T-helper 2 cell (primary cell): ENCODE measurements at places on chromosomes 16 and 17.

DNA sequence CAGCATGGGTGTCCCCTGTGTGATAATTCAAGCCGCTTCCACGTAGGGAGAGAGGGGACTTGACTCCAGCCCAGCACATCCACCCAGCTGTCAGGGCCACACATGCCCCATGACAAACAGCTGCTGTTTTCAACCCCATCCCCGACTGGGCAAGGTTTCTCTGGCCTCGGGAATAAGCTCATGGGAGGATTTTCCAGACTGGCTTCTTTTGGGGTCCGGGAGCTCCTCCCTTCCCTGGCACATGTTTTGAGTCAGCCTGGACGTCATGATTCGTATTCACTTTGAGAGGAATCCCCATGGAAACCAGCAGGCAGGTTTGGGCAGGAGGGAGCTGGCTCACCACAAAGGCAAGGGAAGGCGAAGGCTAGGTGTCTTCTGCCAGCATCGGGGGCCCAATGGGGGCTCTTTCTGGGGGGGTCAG, 156.4 kb downstream of the CMIP start:
- DNase-seq, result no peak

- DNase-seq, result no peak
Observed at GRCh38 chr17:46910179-46910927, 12.6 kb upstream of the GOSR2 start.

DNA sequence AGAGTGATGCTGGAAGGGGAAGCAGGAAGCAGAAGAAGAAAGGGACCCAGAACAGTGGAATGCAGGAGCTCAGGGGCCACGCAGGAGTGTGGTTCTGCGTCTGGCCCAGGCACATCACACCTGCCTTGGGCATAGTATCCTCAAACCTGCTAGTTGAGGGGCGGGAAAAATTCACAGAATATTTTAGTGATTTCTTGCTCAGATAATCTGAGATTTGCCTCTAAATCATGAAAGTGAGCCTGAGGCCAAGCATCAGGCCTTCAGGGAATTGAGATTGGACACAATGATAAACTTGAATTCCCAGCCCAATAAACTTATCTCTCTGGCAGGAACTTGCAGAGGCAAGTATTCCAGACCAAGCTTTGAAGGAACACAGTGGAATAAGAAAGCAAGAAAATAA, 48.5 kb upstream of the CCL2 start:
- DNase-seq, result no peak

- DNase-seq, result no peak
Observed at GRCh38 chr17:79490530-79490929, 120.3 kb downstream of the RBFOX3 start.

DNA sequence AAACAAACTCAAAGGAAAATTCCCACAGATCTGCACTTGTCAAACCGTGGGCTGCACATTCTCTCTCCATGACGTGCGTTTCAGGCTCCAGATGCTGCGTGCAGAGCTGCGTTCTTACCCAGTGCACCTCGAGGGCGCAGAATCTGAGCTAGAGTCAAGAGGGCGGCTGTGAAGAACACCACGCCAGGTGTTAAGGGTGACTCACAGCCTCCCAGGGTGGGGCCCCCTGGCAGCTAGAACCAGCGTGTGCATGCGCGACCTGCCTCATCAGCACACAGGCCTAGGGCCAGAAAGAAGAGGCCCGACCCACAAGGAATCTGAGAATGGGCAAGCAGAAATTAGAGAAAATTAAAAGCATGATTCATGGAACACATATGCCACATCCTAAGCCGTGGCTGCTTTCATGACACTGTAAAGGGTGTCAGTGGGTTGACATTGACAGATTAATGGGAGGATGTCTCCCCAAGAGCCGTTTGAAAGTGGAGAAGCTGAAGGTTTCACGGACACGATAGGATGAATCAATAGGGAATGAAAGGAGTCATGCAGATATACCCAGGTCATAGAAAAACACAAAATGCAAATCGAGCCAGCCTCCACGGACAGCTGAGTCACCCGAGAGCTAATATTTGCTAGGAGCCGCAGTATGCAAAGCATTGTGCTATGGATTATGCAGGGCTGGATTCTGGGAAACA, 29.0 kb downstream of the MARCHF10 start:
- no peak for DNase-seq

GRCh38 chr16:12837291-12837690, 33.6 kb upstream of the CPPED1 start:
- DNase-seq, result no peak

DNA sequence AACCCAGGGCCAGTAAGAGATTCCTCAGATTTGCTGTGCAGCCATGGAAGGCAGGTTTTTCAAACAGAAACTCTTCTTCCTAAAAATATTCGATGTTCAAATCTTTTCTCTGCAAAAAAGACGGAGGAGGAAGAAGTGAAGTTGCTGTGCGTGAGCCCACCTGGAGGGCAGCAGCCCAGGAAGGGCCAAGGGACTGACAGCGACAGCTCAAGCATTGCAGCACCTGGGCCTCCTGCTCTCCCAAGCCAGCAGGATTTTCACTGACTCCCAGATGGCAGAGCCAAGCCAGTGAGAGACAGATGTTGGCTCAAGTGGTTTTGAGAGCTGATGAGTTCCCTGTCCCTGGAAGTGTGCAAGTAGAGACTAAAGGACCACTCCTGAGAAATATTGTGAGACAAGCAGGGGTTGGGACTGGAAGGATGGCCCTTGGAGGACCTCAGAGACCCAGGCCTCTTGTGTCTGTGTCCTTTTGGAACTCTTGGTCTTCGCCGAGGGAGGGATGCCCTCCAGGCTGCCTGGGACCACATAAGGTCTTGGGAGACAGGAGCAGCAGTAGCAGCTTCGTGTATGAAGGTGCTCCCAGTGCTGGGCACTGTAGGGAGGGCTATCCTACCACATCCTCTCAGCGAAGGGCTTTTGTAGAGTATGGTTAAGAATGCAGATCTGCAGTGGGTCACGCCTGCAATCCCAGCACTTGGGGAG, 29.3 kb upstream of the TNFRSF13B start:
- no peak for DNase-seq
